ENCODE measurements at places on chromosomes 4 and X.
A peak's percentile ranks its signal among the peaks of the same experiment; 100 is the strongest.

- DNase-seq, result no peak
These were observed 144.4 kb upstream of the GUCY1A1 start for GRCh38 chr4:155522201-155522600.

- DNase-seq, result peak; percentile 88
These were observed 10.0 kb upstream of the ASMTL start for GRCh38 chrX:1462596-1463251.

DNA sequence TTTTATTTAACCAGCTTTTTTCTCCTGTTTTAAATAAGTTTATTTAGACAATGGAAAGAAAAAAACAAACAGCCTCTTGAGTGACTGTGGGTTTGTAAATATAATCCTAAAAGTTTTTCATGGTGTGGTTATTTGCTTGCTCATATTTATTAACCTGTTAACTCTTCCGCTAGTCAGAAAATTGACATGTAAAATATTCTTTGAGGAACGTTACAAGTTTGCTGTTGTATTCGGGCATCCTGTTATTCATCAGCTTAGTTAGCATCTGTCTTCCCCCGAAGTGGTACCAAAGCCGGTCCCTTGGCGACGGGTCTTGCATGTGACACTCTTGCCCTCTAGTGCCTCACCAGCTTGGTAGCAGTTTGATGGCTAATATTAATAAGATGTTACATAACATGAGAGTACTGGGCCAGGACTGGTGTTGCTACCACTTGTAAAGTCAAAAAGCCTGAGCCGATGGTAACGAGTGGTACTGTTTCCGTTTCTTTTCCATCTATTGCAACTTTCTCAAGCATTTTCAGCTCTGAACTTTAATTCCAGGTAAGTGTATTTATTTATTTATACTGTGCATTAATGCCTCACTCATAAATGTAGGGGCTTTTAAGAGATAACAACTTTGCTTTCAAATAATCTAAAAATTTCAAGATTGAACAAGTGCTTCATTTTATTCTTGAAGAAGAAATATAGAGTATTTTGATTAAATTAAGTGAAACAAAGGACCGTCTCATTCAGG, at the start of gene NDST3:
Gene NDST3 (plus strand): TSS at position 434 of the 733 bp plus-strand sequence. CDS start 19,425 bp downstream, outside the sequence.
- DNase-seq, result no peak

- DNase-seq, result no peak
These were observed 73.3 kb downstream of the TSPAN7 start for GRCh38 chrX:38634665-38635064.

- no peak for DNase-seq
These were observed 54.2 kb downstream of the PLAC1 start for GRCh38 chrX:134603806-134604700.

DNA sequence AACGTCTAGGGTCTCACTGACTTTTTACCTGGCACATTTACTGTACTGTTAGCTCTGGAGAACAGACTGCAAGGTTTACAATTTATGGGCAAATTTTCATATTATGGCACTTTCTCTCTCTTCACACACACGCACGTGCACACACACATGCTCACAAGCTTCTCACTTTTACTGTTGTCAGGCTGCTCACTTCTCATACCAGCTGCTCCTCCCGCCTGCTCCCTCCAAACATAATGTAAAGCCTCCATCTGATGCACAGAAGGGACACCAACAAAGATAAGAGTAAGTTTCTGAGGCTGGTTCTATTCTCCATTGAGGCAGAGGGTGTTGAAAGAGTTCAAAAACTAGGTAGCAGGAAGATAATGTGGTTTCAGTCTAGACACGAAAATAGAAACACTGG, 128.9 kb upstream of the DCLK2 start:
- DNase-seq, result no peak

GRCh38 chr4:96593422-96593821, 753.5 kb downstream of the PDHA2 start:
- DNase-seq, result no peak

- DNase-seq, result no peak
These were observed 37.3 kb upstream of the CCNI start for GRCh38 chr4:77113069-77113468.

GRCh38 chr4:118033148-118034052, 886 bp upstream of the NDST3 start:
- no peak for DNase-seq

- DNase-seq, result no peak
These were observed 157.9 kb downstream of the GBA3 start for GRCh38 chr4:22850630-22851029.

DNA sequence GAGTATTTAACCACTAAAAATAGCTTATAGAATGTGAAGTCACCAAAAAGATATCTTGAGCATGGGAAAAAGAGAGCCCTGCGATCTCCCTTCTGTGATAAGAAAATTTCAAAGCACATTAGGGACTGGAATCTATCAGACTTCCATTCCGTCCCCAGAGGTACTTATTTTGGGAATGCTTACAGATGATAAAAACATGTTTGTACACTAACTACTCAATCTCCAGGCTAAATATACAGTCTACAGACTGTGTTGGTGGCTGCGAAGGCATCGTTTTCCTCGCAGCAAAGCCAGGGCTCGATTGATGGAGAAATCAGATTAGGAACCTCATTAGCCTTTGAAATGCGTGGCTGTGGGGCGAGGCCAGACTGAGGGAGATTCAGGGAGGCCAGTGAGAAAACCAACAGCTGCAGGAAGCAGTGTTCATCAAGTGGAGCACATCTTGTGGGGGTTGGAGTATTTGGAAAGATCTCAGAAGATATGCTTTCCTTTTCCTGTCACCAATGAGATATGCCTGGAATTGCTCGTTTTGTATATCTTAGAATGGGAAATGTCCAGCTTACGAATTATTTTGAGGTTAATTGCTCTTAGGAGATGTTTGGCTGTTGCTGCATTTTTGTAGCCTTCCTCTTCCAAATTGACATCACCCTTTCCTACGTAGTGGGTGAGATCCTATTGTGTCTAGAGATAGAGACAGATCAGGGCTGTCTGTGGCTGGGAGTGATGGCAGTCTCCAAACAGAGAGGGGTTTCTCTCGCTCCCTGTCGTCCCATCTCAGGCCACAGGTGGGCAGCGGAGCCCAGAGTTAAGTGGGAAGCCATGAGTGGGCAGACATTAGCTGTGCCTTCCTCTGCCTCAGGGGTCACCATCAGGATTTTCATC, 224.9 kb upstream of the FAT1 start:
- DNase-seq, result no peak

GRCh38 chrX:42090395-42090794, 167.0 kb upstream of the CASK start:
- no peak for DNase-seq

DNA sequence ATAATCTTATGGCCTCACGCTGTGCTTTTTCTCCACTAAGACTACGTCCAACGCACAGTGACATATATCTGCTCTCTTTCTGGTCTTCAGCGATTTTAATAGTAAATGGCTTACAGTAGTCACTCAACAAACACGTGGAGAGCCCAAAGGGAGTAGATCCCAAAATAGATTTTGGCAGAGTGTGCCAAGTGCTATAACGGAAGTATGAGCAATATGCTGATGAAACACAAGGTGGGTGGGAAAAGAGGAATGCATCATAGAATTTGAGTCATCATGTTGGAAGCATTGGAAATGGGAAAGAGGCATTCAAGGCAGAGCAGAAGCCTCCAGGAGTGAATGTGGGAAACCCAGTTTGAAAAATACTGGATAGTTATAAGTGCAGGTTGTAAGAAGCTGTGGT, 129.1 kb upstream of the LDB2 start:
- no peak for DNase-seq

- DNase-seq, result no peak
These were observed 75.4 kb downstream of the ZAR1 start for GRCh38 chr4:48565362-48566033.

- no peak for DNase-seq
These were observed 21.4 kb downstream of the GIMD1 start for GRCh38 chr4:106347167-106347566.

- DNase-seq, result no peak
These were observed 13.4 kb upstream of the RNF175 start for GRCh38 chr4:153773236-153773690.

DNA sequence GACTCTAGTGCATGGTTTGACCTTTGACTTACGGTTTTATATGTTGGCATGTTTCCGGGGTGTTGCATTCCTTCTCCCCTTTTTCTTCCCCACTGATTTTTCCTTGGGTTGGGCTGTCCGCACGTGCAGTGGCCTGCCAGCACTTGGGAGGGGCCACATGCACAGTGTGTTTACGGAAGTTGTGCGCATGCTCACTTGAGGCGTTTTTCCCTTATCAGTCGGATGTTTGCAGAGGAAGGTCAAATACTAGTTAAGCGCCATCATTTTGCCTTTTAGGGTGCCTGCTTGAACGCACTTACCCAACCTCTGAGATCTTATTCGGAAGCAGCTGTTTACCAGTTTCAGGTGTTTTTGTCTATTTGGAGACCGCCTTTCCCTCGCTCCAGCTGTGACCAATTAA, 653.9 kb upstream of the AADAT start:
- DNase-seq, result no peak

GRCh38 chr4:108820492-108821350, 57.9 kb upstream of the ETNPPL start:
- no peak for DNase-seq

DNA sequence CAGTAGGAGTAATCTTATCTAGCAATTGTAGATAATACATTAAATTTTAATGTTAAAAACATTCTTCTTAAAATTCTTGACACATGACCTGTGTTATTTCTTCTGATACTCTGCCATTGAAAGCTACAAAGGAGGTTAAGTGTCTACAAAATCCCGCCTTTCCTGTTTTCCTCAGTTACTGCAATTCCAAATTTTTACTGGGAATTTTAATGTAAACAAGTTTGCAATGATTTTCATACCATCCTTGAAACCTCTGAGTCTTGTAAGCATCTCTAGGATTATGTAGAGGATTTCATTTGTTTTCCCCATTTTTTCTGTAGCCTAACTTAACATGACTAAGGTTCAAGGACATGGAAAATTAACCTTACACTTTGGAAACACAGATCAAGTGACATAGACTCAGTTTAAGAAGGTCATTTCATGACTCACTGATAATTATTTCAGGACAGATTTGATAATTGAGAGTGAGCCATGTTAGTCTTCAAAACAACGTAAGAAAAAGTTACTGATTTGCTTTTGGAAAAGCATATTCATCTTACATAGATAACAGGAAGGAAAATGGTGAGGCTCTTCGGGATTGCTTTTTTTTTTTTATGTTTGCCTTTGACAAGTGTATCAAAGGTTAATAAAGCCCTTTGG, 39.6 kb upstream of the PDLIM5 start:
- DNase-seq, result no peak

DNA sequence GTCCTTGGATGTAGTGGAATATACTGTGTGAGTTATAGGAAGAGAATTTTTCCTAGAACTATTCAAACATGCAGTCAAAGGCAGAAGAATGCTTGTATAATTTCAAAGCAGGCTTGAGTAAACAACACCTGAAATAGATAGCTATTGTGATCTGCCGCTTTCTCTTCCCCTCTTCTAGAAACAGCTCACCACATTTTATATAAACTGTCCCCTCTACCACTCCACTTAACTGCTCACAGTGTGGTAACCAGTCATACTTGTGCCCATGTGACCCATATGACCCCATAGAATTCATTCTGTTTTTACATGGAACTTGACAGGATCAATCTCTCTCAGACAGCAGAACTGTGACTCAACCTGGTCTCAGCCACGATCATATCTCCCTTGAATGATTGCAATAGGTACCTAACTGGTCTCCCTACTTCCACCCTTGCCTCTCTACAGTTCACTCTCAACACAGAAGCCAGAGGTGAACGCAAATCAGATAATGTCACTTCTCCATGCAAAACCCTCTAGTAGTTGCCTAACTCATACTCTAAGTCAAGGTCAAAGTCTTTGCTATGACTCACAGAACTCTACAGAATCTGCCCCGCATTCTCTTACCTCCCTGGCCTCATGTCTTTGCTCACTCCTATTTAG, 85.6 kb upstream of the EFHC2 start:
- no peak for DNase-seq

DNA sequence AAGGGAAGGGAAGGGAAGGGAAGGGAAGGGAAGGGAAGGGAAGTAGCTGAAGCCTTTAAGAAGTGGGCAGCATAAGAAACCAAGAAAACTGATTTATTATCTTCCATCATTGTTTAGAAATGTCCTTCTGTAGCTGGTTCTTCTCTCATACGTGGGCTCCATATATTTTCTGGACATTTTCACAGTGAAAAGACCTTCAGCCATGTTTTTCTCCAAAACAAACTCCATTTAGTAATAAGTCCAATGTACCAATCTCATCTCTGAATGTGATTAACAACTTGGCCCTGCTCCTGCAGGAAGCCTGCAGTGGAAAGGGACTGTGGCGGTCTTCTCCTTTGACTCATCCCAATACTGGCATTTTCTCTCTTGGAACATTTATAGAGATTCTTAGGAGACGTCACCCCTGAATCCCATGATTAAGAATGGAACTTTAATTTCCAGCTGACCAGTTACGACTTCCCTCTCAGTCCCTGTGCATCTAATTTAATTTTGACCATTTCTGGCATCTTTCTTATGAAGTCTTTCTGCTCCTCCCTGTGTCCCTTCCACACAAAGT, 96.6 kb upstream of the GUCY1A1 start:
- no peak for DNase-seq

DNA sequence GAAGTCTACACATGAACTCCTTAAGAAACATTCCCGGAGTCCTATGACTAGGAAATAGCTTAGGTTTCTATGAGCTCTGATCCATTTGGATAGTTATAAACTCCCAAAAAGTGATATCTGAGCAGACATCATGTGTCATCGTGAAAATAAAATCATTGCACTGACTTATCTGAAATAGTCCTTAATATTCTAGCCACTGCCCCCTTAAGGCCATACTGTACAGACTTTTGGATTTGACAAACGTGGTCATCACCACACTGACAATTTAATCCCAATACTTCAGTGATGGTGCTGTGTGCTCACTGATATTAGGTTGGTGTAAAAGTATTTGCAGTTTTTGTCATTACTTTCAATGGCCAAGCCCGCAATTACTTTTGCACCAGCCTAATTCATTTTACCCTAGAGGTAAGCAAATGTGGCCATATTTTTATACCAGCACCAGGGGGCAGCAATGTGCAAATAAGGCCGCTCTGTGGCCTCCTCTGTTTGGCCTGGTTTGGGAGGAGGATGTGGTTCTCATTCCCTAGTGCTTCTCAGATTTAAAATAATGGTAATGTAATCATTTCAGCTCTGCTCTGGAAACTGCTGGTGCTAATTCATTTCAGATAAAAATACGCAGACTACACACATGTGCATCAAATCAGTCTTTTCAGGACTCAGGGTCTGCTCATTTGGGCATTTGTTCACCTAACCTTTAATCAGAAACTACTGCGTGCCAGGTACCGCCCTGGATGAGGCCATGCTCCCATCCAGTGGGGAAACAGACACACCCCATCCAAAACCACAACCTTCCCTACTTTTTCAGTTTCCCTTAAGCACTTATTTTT, 196.4 kb upstream of the C1QTNF7 start:
- peak; percentile 80 for DNase-seq

DNA sequence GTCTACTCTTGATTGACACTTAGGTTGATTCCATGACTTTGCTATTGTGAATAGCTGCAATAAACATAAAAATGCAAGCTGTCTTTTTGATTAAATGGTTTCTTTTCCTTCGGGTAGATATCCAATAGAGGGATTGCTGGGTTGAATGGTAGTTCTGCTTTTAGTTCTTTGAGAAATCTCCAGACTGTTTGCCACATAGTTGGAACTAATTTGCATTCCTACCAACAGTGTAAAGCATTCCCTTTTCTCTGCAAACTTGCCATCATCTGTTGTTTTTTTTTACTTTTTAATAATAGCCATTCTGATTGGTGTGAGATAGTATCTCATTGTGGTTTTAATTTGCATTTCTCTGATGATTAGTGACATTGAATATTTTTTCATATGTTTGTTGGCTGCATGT, 122.2 kb upstream of the PRKG2 start:
- no peak for DNase-seq

Measured in CD4-positive, alpha-beta T cell treated with Interleukin-10 for 1 hour (primary cell).